SHP77 (cell line): ENCODE measurements at places on chromosomes 6 and 20.

DNA sequence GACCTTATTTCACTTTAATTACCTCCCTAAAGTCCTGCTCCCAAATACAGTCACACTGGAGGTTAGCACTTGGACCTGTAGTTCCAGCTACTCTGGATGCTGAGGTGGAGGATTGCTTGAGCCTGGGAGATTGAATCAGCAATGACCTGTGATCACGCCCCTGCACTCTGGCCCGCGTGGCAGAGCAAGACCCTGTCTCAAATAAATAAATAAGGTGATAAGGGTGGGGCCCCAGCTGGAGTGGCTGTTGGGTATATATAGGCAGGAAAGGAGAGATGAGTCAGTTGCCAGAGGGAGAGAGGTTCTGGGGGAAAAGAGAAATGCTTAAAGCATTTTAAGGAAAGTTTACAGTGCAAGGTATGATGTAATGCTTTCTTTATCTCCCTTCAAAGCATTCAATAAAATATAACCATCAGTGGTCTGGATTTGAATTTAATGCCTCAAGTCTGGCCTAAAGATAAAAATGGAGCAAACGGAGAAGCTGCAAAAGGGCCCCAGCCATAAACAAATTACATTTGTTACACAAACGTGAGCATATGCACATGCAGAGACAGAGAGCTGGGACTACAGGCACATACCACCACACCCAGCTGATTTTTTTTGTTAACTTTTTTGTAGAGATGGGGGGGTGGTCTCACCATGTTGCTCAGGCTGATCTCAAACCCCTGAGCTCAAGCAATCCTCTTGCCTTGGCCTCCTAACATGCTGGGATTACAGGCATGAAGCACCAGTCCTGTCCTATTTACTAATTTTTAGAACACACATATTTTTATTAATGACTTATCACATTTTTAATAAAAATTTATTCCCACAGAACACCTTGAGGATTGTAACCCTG is 6.1 kb upstream of the PM20D2 start:
- DNase-seq = no peak

DNA sequence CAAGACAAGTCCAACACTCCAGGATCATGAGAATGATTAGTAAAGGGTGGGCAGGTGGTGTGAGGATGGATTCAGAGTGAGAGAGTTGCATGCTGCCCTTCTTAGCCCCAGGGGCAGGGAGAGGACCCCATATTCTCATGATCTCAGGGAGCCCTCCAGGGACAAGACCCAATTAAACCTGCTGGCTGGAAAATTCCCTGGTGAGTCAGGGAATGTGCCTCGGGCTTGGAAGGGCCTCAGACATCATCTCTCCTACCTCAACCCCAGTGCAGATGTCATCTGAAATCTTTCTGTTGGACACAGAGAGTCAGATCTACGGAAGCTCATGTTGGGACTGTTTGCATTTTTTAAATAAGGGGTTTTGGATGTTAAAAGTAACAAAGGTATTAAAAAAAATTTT is 9.2 kb upstream of the SIRPD start:
- DNase-seq = no peak

DNA sequence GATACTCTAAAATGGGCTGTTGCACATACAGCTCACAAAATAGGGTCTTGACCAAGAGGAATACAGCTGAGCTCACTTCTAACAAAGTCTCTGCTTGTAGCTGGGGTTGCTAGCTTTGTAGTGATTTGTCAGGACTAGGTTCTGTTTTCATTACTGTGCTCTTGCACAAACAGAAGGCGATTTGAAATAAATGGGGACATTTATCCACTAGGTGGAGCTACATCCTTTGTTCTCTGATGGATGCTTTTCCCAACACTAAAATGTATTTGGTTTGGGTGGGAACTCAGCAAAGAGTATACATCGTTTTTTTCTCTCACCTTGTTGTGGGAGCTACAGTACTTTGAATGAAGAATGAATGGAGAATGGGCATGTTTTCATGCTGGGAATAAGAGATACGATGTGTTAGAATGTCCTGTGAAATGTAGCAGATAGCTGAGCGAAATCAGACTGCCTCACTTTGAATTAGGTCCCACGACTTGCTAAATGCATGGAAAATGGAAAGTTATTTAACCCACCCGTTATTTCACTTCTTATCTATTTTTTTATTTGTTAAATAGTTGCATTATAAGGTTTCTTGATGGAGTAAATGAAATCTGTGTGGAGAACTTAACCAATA is 494.7 kb upstream of the MAP3K7 start:
- peak; percentile 34 for DNase-seq

DNA sequence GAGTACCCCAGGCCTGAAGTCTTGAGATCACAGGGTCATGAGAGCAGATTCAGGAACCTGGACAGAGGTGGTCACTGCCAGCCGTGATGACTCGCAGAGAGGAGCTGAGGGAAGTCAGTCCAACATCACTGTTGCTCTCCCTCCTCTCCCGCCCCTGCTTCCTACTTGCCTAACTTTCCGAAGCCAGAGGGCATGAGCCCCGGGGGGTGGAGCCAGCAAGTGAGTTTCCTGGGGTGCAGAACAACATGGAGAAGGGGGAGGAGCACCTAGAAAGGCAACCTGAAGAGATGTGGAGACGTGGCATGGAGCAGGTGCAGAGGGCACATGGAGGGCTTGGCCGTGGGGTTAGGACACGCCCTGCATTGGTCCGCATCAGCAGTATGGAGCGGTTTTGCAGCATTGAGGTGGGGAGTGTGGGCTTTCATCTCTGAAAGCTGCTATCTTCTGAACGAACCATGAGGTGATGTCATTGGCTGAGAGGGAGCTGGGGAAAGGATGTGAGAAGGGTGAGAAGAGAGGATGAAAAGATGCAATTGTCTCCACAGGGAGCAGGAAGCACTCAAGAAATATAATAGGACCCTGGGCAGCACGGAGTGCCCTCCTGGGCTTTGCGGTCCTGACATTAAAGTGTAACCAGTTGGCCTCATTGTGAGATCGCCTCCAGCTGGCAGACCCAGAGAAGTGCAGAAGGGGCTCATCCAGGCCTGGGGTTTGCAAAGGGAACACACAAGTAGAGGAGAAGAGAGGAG is 25.0 kb downstream of the GDAP1L1 start:
- DNase-seq = no peak

DNA sequence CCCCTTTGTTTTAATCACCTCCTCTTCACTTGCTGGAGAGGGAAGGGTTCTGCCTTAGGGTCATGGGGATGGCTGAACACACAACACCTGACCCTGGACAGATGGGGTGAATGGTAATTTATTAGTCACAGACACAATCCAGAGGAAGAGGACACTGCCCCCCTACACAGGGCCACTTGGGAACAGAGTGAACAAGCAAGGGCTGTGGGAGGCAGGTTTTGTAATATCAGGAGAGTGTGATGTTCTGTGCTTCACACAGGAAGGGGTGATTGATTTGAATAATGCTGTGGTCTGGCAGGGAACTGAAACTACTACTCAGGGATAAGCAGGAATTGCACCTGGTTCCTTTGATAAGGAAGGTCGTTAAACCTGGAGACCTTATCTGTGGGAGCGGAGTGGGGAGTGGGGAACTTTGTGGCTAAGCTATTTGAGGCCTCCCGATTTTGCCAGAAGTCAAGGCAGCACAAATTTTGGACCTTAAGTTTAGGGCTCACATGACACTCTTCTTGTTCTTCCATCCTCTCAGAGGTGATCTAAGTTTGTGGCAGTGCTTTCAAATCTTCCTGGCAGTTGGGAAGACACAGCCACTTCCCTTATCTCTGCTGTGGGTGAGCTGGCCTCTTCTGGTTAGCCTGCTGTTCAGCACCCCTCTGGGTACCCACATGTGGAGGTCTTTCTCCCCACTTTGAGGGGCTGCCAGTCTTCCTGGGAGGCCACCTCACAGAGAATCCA is 77.8 kb downstream of the CD164 start:
- DNase-seq = no peak

DNA sequence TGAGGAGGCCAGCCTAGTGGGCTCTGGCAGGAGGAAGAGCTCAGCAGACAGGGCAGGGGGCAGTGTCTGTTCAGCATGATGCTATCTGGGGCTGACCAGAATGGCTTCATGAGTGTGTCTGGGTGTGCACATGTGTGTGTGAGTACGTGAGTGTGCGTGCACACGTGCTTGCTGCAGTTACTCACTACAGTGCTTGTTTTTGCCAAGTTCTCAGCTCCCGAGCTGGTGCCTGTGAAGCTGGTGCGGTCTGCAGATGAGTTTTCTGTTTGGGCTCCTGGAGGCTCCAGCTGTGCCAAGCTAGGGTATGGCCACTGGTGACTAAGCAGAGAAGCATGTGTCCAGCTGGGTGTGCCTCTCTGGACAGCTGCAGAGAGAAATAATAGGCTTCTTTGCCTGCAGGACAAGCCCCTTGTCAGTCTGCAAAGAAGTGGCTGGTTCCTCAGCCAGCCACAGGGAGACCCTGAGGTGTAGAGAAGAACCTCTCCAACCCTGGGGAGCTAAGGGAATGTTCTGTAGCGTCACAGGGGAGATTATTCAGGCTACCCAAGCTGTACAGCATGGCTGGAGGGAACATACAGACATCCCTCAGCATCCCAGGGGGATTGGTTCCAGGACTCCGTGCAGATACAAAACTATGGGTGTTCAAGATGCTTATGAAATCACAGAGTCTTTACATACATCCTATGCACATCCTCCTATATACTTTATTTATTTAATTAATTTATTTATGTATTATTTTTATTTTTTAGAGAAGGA is 40.2 kb upstream of the FAM50B start:
- no peak for DNase-seq

- DNase-seq = no peak
These were observed 215.2 kb downstream of the GRIK2 start for GRCh38 chr6:101608703-101609102.

DNA sequence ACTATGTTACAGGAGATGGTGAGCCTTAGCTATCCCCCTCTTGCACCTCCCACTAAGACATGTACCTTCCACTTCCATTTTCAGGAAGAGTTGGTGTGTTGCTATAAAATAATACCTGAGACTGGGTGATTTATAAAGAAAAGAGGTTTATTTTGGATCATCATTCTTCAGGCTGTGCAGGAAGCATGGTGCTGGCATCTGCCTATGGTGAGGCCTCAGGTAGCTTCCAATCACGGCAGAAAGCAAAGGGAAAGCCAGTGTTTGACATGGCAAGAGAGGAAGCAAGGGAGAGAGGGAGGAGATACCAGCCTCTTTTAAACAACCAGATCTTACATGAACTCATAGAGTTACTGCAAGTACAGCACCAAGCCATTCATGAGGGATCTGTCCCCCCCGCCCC is 32.2 kb downstream of the GSS start:
- DNase-seq = no peak

DNA sequence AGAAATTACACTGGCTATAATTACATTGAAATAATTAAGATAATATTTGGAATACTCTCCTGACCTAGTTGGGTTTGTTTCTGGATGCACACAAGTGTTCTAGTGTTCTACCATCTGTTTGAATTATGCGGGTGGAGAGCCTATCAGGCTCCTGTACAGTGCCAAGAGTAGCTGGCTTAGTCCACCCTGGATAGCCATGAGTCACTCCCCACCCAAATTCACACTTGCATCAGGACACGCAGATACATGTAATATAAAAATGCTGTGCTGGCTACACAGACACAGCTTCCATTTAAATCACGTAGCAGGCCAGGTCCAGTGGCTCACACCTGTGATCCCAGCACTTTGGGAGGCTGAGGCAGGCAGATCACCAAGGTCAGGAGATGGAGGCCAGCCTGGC is 686.2 kb upstream of the SLC35B3 start:
- no peak for DNase-seq

GRCh38 chr6:145225500-145225899 is 509.8 kb downstream of the EPM2A start:
- DNase-seq = no peak

DNA sequence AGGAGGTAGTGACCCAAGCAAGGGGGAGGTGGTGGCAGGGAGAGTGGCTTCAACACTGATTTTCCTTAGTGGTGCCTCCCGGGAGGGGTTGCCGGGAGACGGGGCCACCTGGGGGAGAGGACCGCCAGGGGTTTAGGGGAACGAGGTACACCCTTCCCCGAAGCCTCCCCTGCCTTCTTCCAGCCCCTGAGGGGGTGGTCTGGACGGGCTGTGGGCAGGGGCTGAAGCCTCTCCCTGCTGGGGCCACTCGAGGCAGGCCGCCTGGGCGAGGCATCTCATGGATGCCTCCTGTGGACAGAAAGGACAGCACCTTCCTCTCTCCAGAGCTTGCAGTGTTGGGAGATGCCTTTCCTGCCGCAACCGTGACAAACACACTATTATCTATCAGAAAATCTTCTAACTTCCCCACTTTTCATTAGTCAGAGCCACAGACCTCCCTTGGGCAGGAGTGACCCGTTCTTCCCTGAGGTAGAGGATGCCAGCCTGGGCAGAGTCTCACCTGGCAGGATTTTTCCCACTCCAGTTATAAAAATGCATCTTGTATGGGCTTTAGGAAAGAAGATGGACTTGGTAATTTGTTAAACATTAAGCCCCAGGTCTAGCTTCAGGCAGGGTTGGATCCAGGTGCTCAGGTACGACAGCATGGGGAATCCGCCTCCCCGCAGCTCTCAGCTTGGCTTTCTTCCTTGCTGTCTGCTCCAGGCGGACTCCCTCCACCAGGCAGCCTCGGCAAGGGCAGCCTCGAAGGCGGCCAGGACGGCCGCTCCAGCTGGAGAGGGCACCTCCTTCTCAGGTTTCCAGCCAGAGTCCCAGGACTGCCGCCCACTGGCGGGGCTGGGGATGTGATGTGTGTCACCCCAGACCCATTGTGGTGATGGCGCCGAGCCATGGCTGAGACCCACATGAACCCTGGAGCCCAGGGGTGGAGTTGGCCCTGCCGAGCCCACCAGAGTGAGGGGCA is 11.0 kb downstream of the HRH3 start:
- peak; percentile 77 for DNase-seq

DNA sequence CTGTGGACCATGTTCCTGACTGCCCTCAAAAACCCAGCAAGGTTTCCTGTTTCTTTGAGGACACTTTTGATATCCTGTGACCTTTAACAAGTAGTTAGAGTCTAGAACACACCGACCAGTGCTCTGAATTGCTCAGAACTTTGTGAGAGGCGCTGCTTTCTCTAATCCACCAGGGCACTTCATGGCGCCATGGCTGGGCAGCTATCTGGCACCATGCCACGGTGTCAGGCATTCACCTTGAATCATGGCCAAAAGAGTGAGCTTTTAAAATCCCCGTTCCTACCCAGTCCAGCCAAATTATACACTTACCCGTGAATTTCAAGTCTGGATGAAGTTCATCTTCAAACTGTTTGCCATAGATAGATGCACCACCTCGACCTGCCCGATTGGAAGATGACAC is 17.0 kb upstream of the CPNE5 start:
- DNase-seq = no peak

GRCh38 chr6:77326029-77326428 is 137.3 kb downstream of the HTR1B start:
- DNase-seq = no peak

- DNase-seq = no peak
These were observed 45.7 kb upstream of the IRF4 start for GRCh38 chr6:345747-346385.

DNA sequence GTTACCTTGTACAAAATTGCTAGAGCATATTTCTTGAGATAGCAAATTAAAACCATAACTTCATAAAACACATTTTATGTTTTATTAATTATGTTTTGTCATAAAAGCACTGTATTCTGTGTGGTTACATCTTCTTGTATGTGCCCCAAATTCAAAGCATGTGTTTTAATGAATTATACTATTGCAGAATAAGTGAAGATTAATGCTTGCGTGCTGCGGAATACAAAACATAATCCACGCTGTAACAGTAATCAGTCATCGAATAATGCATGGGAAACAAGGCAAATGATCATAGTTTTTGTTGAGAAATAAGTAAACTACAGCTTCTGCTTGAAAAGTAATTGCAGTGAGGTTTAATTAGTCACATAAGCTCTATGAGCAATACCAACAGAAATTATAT is 459.2 kb upstream of the SOX4 start:
- no peak for DNase-seq
